ENCODE measurements at places on chromosomes 6 and 20.

GRCh38 chr20:47220161-47220582 is 136.3 kb downstream of the ZMYND8 start:
- DNase-seq, result peak; percentile 85

DNA sequence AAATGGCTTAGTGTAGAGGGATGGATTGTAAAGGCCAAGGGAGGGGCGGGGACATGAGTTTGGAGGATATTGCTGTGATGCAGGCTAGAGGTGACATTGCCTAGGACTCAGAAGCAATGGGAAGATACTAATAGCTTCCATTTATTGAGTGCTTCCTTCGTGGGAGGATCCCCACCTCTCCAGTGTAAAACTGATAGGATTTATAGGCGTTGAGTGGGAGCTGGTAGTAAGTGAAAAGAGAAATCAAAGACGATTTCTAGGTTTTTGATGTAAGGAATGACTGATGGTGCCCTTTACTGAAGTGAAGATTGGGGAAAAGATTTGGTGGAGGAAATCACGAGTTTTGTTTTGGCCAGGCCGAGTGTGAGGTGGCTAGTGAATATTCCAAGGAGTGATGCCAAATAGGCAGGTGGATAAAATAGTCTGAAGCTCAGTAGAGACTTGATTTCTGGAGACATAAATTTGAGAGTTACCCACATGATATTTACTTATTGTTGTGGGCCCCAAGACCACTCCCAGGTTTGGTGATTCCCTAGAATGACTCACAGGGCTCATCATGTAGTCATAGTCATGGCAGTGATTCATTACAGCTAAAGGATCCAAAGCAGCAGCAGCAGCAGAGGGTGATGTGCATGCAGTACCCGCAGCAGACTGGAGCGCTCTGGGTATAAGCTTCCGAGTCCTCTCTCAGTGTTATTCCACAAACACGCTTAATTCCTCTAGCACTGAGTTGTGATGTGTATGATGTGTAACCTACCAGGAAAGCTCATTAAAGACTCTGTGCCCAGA is 10.2 kb downstream of the RPRD1B start:
- DNase-seq, result no peak

- DNase-seq, result peak; percentile 45
Observed at GRCh38 chr20:61230166-61230565, 21.9 kb upstream of the CDH4 start.

GRCh38 chr6:40320441-40320840 is 266.7 kb downstream of the LRFN2 start:
- no peak for DNase-seq

DNA sequence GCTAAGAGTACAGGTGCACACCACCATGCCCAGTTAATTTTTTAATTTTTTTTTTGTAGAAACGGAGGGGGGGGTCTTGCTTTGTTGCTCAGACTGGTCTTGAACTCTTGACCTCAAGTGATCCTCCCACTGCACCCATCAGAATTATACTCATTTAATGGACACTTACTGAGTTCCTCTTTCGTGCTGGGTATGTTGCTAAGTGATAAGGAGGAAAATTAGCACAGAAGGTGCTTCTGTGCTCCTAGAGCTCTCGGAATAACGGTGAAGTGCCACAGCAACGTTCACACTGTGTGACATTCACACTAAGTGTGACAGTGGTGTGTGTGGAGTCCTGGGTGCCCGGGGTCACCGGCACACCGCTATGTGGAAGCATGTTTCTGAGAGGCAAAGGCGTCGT is 32.1 kb upstream of the BMP6 start:
- no peak for DNase-seq

Measured in Karpas-422 (cell line).